ENCODE measurements at places on chromosomes 16 and 17.

- DNase-seq = no peak
Measured at GRCh38 chr16:57622361-57623250, 5.8 kb upstream of the ADGRG1 start.

- no peak for DNase-seq
Measured at GRCh38 chr17:51083981-51084380, 36.7 kb downstream of the SPAG9 start.

- DNase-seq = no peak
Measured at GRCh38 chr17:2094891-2095535, 40.1 kb downstream of the HIC1 start.

GRCh38 chr17:8057691-8058114 lies 18.8 kb downstream of the ALOX15B start:
- peak; percentile 70 for DNase-seq

DNA sequence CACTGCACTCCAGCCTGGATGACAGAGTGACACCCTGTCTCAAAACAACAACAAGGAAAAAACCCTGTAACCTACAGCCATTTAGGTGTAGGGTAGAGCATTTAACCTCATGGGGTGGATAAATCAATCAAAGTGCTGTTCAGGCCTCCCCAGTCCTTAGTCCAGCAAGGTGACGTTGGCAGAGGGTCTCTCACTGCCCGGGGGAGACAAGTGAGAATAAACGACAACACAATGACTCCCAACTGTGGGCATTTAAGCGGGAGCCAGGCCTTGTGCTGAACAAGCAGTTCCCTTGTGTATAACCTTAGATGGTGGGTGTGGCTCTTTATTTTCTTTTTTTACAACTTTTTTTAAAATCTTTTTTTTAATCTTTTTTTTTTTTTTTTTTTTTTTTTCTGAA lies 29.3 kb downstream of the TMEM92 start:
- no peak for DNase-seq

GRCh38 chr16:50193594-50193993 lies 40.5 kb downstream of the TENT4B start:
- no peak for DNase-seq

- DNase-seq = no peak
Measured at GRCh38 chr16:12111223-12111622, 134.7 kb downstream of the SNX29 start.

- no peak for DNase-seq
Measured at GRCh38 chr17:70345061-70345460, 175.7 kb downstream of the KCNJ2 start.

GRCh38 chr17:64687961-64688360 lies 25.9 kb upstream of the SMURF2 start:
- DNase-seq = no peak

DNA sequence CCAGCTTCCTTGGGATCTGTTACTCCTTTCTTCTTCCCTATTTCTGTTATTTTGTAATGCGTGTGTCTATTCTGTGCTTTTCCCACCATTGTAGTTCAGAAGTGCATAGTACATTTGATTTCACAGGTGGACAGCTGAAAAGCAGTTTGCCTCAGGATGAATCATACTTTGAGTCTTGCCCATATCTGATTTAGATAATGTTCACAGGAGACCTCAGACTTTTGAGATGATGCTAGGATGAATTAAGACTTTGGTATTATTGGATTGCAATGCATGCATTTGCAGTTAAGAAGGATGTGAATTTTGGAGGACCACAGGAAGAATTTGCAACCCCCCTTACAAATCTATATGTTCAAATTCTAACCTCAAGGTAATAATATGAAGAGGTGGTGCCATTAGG lies 769.6 kb downstream of the CDH11 start:
- no peak for DNase-seq

GRCh38 chr17:48307814-48308411 lies 122.1 kb downstream of the SKAP1 start:
- peak; percentile 47 for DNase-seq

GRCh38 chr16:68686905-68687304 lies 41.8 kb downstream of the CDH3 start:
- DNase-seq = no peak

GRCh38 chr17:27533874-27534815 lies 77.9 kb downstream of the KSR1 start:
- DNase-seq = no peak

Measured in NCI-H526 treated with DMSO at 0.1 percent for 48 hours (cell line).